ENCODE measurements at places on chromosomes 5 and 9. TPM values are rescaled to one million over a fixed set of nuclear protein-coding genes. Genes with fewer than 3 reads are reported as not detected.

Gene ALDH1A1
- 87.9 TPM for total RNA-seq

Gene PSD2
- 0.76 TPM for total RNA-seq

Gene PTGDS
- total RNA-seq, result 116 TPM

Gene BHMT
- total RNA-seq, result 0.48 TPM

Gene IL5
- total RNA-seq, result not detected

Gene FOXD4L6
- total RNA-seq, result not detected

Gene PTAR1
- total RNA-seq, result 173 TPM

Gene BICD2
- 17.2 TPM for total RNA-seq

Gene SCGB3A2
- not detected for total RNA-seq

Gene SLCO6A1
- not detected for total RNA-seq

Gene TMEM215
- not detected for total RNA-seq

Gene RXFP3
- not detected for total RNA-seq

Gene GNE
- 10.3 TPM for total RNA-seq

Gene TRIM36
- 0.29 TPM for total RNA-seq

Gene DPM2
- total RNA-seq, result 12.0 TPM

Gene LRRC19
- not detected for total RNA-seq

Gene ADAMTSL2
- total RNA-seq, result not detected

Gene INSL4
- not detected for total RNA-seq

Gene SHISAL2B
- total RNA-seq, result not detected

Gene SOHLH1
- total RNA-seq, result not detected

Gene SURF2
- 15.3 TPM for total RNA-seq

Gene NUTM2F
- total RNA-seq, result not detected

Gene KCNN2
- 1.8 TPM for total RNA-seq

Gene SLC22A4
- 4.5 TPM for total RNA-seq

Gene CCNO
- not detected for total RNA-seq

Gene SAXO1
- 0.37 TPM for total RNA-seq

Gene SPINK5
- 0.73 TPM for total RNA-seq

Gene GAPVD1
- total RNA-seq, result 59.2 TPM

Gene OR1Q1
- not detected for total RNA-seq

Gene PRR16
- 3.1 TPM for total RNA-seq

Gene PRLR
- 80.6 TPM for total RNA-seq

Gene PTPRD
- total RNA-seq, result 3.8 TPM

Gene ANKRD31
- not detected for total RNA-seq

Gene FOXD4L3
- not detected for total RNA-seq

Gene ISL1
- total RNA-seq, result 2.7 TPM

Gene PFN3
- not detected for total RNA-seq

Gene PCDHB5
- 11.5 TPM for total RNA-seq

Gene GABRA6
- not detected for total RNA-seq

Gene TMEM174
- not detected for total RNA-seq

Gene GABRG2
- total RNA-seq, result not detected

Gene F12
- not detected for total RNA-seq

Gene HMGXB3
- 20.6 TPM for total RNA-seq

Gene KIF4B
- total RNA-seq, result not detected
